ENCODE measurements at places on chromosomes 7 and 10.

DNA sequence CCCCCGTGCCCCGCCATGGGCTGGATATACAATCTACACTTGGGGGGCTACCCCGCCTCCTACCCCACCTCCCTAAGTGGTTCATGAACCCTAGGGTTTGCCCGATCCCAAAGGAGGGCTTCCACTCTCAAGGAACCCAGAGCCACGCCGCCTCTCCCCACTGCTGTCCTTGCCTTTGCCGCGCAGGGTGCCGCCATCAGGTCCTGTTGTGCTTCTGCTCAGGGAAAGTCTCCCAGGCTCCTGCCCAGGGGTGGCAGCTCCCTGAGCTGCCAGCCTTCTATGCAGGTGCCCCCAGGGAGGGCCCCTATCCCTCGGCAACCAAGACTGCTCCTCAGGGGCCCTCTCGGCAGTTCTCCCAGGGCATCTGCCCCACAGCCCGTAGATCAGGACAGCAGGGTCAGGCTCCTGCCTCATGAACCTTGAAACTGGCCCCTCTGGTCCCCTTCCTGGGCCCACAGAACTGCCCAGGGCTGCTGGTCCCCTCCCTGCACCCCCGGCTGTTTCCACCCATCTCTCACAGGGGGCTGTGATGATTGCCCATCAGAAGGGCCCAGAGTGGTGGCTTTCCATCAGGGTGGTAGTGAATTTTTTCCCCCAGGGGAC, 13.0 kb upstream of the PCBD1 start:
- no peak for DNase-seq
- peaks cover 9% of the 10 kb centered on the region for H3K4me1 ChIP-seq
- H3K27ac ChIP-seq = no peak overlapping the region
- H3K27me3 ChIP-seq = no peaks in the 10 kb centered on the region
- H3K36me3 ChIP-seq = no peaks in the 10 kb centered on the region

DNA sequence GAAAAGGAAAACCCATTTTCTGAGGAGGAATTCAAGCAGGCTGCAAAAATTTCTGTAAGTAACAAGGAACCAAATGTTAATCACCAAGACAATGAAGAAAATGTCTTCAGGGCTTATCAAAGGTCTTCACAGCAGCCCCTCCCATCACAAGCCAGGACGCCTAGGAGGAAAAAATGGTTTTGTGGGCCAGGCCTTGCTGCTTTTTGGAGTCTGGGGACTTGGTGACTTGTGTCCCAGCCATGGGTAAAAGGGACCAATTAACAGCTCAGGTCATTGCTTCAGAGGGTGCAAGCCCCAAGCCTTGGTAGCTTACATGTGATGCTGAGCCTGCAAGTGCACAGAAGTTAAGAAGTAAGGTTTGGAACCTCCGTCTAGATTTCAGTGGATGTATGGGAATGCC, 55.7 kb upstream of the FOXP2 start:
- no peak overlapping the region for H3K27ac ChIP-seq
- H3K36me3 ChIP-seq = no peaks in the 10 kb centered on the region
- H3K27me3 ChIP-seq = no peaks in the 10 kb centered on the region
- no peak for DNase-seq

DNA sequence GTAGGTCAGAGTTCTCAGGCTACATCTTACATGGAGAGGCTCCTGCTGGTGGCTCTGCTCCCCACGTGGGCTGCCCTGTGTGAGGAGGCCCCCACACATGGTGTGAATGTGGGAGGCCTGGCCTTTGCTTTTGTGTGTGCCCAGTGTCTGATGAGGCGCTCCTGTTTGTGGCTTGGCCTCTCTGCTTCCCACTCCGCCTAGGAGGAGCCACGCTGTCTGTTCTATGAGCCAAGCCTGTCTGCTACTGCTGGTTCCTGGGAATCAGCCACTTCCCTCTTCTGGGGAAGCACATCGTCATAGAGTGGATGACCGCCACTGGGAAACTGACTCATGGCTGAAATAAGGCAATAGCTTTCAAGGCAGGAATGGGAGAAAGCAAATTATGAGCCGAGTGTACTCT, 87.1 kb downstream of the CYP26A1 start:
- no peaks in the 10 kb centered on the region for H3K27me3 ChIP-seq
- H3K4me3 ChIP-seq = no peak overlapping the region
- no peaks in the 10 kb centered on the region for H3K4me1 ChIP-seq
- no peaks in the 10 kb centered on the region for H3K36me3 ChIP-seq

DNA sequence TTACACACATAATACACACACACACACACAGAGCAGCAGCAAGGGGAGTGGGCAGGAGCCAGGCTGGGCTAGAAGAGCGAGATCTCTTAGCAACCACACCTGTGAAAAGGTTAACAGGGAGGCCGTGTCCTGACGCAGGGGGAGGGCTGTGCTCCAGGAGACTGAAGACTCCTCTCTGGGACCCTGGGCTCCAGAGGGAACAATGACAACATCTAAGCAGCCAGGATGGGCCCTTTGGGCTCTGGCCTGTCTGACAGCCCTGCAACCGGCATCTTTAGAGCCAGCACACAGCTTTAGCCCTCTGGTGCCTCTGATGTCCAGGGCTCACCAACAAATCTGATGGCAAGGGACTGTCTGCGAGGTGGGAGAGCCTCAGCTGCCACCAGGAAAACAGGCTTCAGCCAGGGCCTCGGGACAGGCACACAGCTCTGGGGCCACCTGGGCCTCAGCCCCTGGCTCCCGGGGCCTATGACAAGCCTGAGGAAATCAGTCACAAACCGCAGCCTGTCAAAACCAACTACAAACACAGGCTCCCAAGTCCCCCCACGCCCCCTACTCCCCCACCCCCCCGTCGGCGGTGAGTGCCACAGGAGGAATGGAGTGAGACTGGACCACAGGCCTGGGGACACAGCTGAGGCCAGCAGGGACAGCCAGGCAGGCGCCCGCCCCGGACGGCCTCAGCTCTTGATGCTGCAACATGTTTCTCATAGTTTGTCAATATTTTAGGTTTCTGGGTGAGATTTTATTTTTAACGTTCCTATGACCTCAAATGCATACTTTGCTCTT, 102.8 kb downstream of the TNS3 start:
- peaks cover 68% of the 10 kb centered on the region for H3K4me1 ChIP-seq
- no peak overlapping the region for H3K4me3 ChIP-seq
- H3K36me3 ChIP-seq = no peaks in the 10 kb centered on the region
- no peak for DNase-seq
- no peak overlapping the region for H3K27ac ChIP-seq
- H3K27me3 ChIP-seq = no peaks in the 10 kb centered on the region

GRCh38 chr7:116859323-116859722, 3.1 kb upstream of the CAPZA2 start:
- no peak overlapping the region for H3K27ac ChIP-seq
- DNase-seq = no peak
- no peaks in the 10 kb centered on the region for H3K36me3 ChIP-seq
- no peaks in the 10 kb centered on the region for H3K27me3 ChIP-seq

DNA sequence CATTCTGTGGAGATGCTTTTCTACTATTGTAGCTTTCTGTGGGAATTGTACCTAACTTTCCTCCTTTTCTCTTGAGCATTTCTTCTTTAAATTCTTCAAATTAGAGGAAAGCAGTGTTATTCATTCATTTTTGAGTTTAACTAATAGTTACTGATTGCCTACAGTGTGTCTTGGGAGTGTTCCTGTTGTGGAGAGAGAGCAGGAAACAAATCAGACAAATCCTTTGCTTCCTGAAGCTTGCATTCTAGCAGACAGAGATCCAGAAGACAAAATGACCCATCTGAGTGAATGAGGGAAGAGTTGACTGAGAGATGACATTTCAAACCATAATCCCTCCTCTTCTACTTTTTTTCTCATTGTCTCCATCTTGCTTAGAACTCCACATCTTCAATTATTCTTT, 170.4 kb downstream of the SUGCT start:
- no peaks in the 10 kb centered on the region for H3K27me3 ChIP-seq
- no peak for DNase-seq
- H3K36me3 ChIP-seq = no peaks in the 10 kb centered on the region
- no peaks in the 10 kb centered on the region for H3K4me1 ChIP-seq
- no peak overlapping the region for H3K4me3 ChIP-seq
- H3K27ac ChIP-seq = no peak overlapping the region

DNA sequence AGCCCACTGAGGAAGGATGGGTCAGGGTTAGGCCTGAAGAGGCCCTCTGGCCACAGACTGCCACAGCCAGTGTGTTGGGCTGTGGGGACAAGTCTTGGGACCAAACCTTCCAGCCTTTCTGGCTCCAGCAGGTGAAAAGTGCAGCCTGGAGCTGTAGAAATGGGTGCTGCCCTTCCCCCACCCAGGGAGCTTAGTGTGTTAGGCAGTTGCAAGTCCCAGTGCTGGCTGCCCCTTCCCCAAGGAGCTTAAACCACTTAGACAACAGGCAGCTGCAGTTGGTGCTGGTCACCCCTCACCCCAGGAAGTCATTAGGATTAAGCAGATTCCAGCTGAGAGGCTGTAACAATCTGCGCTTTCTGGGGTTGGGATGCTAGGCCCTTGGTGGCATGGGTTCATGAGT, 563.3 kb downstream of the NRG3 start:
- H3K27ac ChIP-seq = no peak overlapping the region
- no peak overlapping the region for H3K4me3 ChIP-seq
- H3K36me3 ChIP-seq = no peaks in the 10 kb centered on the region

DNA sequence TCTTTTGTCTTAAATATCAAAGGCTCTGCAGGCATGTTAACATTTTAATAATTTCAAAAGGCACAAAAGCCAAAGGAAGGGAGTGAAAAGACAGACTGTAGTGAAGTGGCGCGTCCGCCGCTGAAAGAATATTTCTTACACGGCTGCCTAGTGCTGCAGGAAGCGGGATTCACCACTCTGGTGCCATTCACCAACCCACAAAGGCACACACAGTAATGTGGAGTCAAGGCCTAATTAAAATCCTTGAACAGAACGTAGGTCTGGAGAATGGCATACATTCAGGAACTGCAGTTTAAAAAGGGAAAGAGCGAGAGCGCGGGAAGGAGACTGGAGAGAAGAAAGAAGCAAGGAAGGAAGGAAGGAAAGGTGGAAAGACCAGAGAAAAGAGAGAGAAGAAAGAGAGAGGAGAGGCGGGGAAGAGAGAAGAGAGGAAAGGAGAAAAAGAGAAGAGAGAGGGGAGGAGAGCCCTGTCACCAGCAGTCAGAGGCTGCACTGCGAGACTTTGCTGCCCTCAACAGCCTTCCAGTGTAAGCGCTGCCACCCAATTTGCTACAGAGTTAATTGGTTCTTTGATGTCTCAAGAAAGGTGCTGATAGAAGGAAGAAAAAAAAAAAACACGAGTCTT, 554.0 kb downstream of the MDFIC start:
- no peaks in the 10 kb centered on the region for H3K36me3 ChIP-seq
- H3K4me1 ChIP-seq = no peaks in the 10 kb centered on the region
- H3K27ac ChIP-seq = no peak overlapping the region

- no peaks in the 10 kb centered on the region for H3K36me3 ChIP-seq
- DNase-seq = peak; percentile 50
- H3K4me3 ChIP-seq = no peak overlapping the region
- H3K4me1 ChIP-seq = peaks cover 2% of the 10 kb centered on the region
Measured at GRCh38 chr7:140646931-140647647, 6.5 kb upstream of the DENND2A start.

- no peak overlapping the region for H3K27ac ChIP-seq
- no peaks in the 10 kb centered on the region for H3K27me3 ChIP-seq
- H3K4me1 ChIP-seq = no peaks in the 10 kb centered on the region
- H3K4me3 ChIP-seq = no peak overlapping the region
- no peak for DNase-seq
Measured at GRCh38 chr10:35396560-35397434, 60.5 kb downstream of the CCNY start.

DNA sequence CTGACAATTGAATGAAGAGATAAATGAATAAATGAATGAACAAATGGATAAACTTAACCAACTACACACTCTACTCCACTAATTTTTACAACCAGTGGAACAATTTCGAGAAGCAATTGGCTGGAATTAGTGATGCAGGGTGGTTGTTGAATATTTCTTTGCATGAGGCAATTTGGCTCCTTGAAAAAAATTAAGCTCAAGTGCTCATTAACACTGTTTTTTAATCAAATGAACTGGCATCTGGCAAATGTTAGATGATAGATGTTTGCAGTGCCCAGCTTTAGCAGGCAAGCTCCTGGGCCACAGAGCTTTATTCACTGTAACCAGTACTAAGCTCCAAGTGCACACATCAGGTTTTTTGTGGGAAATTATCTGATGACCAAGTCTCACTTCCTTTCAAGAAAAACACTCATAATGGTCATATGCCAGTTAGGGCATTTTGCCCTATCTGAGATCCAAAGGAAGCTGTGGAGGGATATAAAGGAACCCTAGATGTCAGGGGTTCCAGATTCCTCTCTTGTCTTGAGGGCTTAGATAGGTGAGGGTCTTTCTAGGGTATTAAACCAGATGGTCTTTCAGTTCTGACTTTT, 16.4 kb upstream of the ADD3 start:
- H3K4me3 ChIP-seq = no peak overlapping the region
- H3K27ac ChIP-seq = no peak overlapping the region
- H3K4me1 ChIP-seq = no peaks in the 10 kb centered on the region
- no peaks in the 10 kb centered on the region for H3K27me3 ChIP-seq
- DNase-seq = no peak

GRCh38 chr7:71659622-71660021, 527.7 kb downstream of the GALNT17 start:
- H3K36me3 ChIP-seq = no peaks in the 10 kb centered on the region
- no peak overlapping the region for H3K27ac ChIP-seq
- no peaks in the 10 kb centered on the region for H3K4me1 ChIP-seq

DNA sequence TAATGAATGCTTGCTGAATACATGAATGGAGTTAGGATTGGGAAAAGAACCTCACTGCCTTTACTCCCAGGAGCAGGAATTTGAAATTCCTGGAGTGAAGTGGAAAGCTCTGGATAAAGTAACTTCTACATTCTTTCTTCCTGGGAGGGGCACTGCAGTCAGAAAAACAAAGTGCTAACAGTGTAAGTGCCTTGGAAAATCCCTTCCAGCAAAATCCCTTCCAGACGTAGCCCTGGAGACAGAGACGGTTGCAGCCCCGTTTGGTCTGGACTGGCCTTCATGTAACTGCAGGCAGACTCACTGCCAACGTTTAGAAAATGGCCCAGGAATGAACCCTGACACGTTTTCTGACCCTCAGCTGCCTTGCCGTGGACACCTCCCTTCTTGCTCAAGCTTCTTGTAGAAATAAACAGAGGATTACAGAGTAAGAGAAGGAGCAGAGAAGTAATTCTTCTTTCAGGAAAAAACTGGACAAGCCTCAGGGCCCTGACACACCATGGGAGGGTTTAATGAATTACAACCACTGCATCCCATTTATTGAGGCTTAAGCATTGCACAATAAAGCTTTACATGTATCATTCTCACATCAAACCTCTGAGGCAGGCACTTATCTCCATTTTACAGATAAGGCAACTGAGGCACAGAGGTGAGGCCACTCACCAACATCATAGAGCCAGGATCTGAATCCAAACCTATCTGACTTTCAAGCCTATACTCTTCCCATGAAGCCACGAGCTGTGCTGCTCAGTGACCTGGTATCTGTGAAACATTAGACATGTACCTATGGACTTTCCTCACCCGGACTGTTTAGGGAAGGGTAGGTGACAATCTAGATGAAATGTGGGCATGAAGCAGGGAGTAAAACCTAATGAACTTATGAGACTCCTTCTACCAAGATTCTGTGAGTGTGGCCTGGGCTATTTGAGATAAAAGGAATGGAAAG, 7.8 kb downstream of the ITPRIP start:
- peak overlapping the region; percentile 51 for H3K4me3 ChIP-seq
- no peak for DNase-seq
- H3K27ac ChIP-seq = peak overlapping the region; percentile 87

GRCh38 chr7:94004024-94004951, at the start of gene BET1:
Gene BET1 (minus strand): TSS chr7:94004355. CDS start chr7:94004216, 139 bp downstream.
- peaks cover 3% of the 10 kb centered on the region for H3K4me1 ChIP-seq
- H3K27ac ChIP-seq = peak within 1 kb of the TSS; percentile 29
- peak; percentile 90 for DNase-seq
- H3K27me3 ChIP-seq = peaks cover 24% of the 10 kb centered on the region
- peak within 1 kb of the TSS; percentile 70 for H3K4me3 ChIP-seq
